Cardiac fibroblast (primary cell): ENCODE measurements at places on chromosomes 4 and X.

DNA sequence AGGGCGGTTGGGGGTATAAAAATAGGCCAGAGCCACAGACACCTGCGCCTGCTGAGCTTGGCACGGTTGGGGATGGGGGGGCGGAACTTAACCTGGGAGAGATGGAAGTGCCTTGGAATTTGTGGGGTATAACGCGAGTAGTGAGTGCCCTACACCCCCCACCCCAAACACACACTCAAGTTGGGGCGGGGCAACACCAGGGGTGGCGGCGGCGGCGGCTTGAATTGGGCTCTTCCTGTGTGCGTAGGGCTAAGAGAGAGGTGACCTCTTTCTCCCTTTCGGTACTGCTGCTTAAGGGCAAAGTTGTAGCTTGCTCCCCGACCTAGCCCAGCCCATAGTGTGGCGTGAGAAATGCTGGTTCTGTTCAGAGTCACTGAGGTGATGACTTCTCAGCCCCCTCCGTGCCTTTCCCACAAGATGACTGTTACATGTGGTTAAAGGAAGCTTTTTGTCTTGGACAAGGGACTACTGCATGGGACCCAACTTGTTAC lies 839 bp downstream of the STK26 start:
- DNase-seq = peak; percentile 0

GRCh38 chrX:150088042-150088441 lies 149.8 kb upstream of the EOLA2 start:
- DNase-seq = no peak

DNA sequence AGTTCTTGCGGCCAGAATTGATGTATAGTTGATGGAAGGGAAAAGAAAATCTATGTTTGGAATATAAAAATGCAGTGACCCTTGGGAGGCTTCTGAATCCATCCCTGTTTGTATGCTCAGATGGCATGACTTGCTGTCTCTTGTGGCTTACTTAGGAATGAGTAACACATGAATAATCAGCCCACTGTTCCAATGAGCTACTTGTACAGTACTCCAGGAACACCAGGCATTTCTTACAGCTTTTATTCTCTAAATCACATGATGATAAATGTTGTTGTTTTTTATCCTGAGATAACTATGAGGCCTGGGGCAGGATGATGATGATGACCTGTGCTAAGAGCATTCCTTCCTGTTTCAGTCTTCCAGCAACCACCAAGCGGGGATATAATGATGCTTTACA lies 18.9 kb downstream of the TMPRSS11E start:
- DNase-seq = peak; percentile 33

GRCh38 chrX:1162119-1162916 lies 50.1 kb downstream of the CRLF2 start:
- no peak for DNase-seq

- DNase-seq = no peak
Measured at GRCh38 chr4:137529432-137529831, 2.9 kb downstream of the PCDH18 start.

GRCh38 chrX:23304881-23305280 lies 29.8 kb upstream of the PTCHD1 start:
- no peak for DNase-seq

DNA sequence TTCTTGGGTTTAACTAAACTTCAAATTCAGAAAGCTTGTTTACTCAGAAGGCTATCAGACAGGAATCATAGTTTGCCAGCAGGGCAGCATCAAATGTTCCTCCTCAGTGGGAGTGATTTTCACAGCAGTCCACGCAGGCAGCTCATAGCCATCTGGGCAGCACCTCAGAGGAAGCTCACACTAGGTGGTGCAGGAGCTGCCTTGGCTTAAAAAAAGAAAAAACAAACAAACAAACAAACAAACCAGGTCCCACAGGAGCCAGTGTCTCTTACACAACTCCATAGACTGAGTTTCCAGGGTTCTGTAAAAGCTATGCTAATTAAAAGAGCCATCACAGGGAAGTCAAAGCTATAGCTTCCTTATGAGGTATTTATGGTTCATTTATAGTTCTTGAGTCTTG lies 10.5 kb upstream of the KLHL5 start:
- DNase-seq = no peak

DNA sequence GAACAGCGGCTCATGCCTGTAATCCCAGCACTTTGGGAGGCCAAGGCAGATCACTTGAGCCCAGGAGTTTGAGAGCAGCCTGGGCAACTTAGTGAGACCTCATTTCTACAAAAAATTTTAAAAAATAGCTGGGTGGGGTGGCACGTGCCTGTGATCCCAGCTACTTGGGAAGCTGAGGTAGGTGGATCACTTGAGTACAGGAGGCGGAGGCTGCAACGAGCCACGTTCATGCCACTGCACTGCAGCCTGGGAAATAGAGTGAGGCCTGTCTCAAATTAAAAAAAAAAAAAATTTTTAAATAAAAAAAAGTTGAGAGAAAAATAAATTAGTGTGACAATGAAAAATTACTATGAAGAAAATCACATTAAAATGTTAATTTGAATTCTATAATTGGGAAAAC lies 10.5 kb downstream of the VEGFC start:
- DNase-seq = no peak
